Activated CD8-positive, alpha-beta T cell treated with anti-CD3 and anti-CD28 coated beads, Interleukin-2, amount 10 ng/mL, durations not matched to agents 7 days and 5 days (primary cell): ENCODE measurements at places on chromosomes 2 and 18. TPM values are rescaled to one million over a fixed set of nuclear protein-coding genes. Genes with fewer than 3 reads are reported as not detected.

DNA sequence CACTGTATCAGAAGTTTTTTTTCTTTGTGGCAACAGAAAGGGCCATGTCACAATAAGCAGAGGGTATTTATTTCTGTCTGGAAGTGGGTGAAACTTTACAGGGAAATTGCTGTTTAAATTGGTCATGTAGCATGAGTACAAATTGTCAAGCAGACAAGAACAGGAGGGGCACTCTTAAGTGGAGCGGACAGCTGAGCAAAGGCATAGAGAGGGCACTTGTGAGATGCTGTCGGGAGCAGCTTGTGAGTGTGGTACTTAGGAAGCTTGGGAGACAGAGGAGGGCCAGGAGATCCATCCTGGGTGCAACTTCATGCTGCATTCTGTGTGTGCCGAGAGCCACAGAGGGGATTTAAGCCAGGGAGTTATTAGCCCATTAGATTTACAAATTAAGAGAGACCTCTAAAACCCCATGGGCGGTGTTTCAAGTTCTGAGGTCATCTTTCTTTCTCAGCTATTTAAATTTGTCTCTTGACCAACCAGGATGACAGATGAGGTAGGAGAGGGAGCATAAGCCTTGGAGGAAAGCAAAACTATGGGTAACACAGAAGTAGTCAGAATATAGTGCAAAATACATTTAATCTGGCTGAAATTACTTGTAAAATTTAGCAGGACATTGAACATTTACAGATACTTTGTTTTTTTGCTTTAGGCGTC, 30.4 kb downstream of the INPP4A start:
- no peaks in the 10 kb centered on the region for H3K27me3 ChIP-seq
- H3K4me1 ChIP-seq, result peaks cover 100% of the 10 kb centered on the region
- H3K36me3 ChIP-seq, result peaks cover 60% of the 10 kb centered on the region
- no peak overlapping the region for H3K4me3 ChIP-seq

- H3K4me1 ChIP-seq, result no peaks in the 10 kb centered on the region
- H3K36me3 ChIP-seq, result no peaks in the 10 kb centered on the region
- H3K27me3 ChIP-seq, result no peaks in the 10 kb centered on the region
- H3K4me3 ChIP-seq, result no peak overlapping the region
Observed at GRCh38 chr2:72136933-72137497, 10.6 kb downstream of the CYP26B1 start.

CNRIP1 gene
- total RNA-seq, result not detected

GRCh38 chr2:46315103-46315890, 18.1 kb downstream of the EPAS1 start:
- no peak overlapping the region for H3K4me3 ChIP-seq
- H3K36me3 ChIP-seq, result no peaks in the 10 kb centered on the region
- peaks cover 36% of the 10 kb centered on the region for H3K27me3 ChIP-seq
- H3K4me1 ChIP-seq, result peaks cover 14% of the 10 kb centered on the region

DNA sequence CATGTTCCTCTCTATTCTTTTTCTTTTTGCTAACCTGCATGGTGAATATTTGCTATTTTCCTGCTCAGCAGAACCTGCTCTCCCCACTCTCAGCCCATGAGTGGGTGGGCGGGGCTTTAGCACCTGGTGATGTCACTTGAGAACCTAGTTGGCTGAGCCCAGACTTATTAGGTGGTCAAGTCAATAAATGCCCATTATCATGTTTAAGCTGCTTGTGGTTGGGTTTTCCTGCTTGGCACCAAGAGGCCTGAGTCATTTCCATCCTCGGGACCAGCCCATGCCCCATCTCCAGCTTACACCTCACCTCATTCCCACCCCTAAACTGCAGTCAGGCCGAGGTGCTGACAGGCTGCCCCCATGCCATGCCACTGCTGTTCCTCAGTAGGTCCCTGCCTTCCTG, 226.6 kb downstream of the ANKRD30B start:
- no peak overlapping the region for H3K4me3 ChIP-seq
- no peaks in the 10 kb centered on the region for H3K4me1 ChIP-seq
- H3K27ac ChIP-seq, result no peak overlapping the region
- H3K27me3 ChIP-seq, result no peaks in the 10 kb centered on the region

GRCh38 chr2:10957391-10957790, 45.7 kb downstream of the KCNF1 start:
- peaks cover 18% of the 10 kb centered on the region for H3K27me3 ChIP-seq
- H3K4me1 ChIP-seq, result no peaks in the 10 kb centered on the region
- H3K27ac ChIP-seq, result no peak overlapping the region

DNA sequence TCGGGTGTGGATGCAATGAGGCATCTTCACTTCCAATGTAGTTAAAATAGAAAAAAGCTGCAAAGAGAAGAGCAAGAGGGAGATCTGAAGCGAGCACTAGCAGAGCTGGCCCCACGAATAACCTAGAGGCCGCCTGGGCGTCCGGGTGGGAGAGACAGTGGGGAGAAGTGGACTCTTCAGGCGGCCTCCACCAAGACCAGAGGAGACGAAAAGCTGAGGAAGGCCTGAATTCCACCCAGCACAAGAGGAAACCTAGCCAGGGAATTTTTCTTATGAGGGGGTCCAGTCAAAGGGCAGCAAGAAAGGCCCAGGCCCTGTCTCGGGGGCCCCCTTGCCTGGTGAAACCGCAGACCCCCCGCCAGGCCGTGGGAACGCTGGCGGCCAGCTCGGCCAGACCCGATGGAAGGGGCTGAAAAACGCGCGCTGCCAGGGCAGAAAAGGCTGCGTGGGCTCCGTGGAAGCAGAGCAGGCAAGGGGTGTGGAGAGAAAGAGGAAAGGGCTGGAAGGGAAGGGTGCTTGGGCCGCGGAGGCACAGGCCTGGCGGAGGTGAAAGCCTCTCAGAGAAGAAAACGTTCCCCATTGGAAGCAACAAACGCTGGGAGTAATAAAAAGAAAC, 69.2 kb downstream of the KCTD1 start:
- DNase-seq, result no peak
- no peaks in the 10 kb centered on the region for H3K27me3 ChIP-seq
- H3K36me3 ChIP-seq, result no peaks in the 10 kb centered on the region
- no peak overlapping the region for H3K4me3 ChIP-seq
- no peak overlapping the region for H3K27ac ChIP-seq
- H3K4me1 ChIP-seq, result no peaks in the 10 kb centered on the region

TUBB6 gene
- total RNA-seq, result 8.3 TPM

DNA sequence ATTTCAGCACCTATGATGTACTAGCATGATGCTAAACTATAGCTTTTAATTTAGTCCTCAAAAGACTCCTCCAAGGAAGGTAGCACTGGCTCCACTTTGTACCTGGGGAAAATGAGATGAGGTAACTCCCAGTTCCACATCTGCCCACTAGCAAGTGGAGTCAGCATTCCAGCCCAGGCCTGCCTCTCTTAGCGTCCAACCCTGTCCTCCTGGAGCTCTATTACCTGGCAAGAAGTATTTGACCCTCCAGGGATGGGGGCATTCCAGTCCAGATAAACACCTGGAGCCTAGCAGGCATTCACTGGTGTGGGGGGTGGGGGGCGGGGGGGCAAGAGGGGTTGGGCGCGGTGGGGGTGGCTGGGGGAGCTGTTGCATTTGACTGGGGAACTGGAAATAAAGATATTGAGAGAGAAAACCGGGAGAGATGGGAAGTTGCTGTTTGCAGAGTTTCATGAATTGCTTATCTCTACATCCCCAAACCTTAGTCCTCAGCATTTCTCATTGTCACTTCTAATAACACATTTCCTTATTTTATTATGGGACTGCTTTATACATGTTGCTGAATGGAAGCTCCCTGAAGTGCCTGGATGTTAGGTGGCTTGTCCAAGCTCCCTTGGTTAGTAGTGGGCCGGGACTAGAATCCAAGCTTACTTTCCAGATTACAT, 22.0 kb upstream of the FZD5 start:
- DNase-seq, result no peak
- H3K27me3 ChIP-seq, result peaks cover 6% of the 10 kb centered on the region
- H3K36me3 ChIP-seq, result no peaks in the 10 kb centered on the region
- H3K4me1 ChIP-seq, result peaks cover 4% of the 10 kb centered on the region
